ENCODE measurements at places on chromosomes 2 and 18.
A peak's percentile ranks its signal among the peaks of the same experiment; 100 is the strongest.

GRCh38 chr18:31658670-31659575 lies 25.5 kb downstream of the B4GALT6 start:
- DNase-seq: no peak

GRCh38 chr2:175585496-175585895 lies 404.0 kb upstream of the ATP5MC3 start:
- no peak for DNase-seq

DNA sequence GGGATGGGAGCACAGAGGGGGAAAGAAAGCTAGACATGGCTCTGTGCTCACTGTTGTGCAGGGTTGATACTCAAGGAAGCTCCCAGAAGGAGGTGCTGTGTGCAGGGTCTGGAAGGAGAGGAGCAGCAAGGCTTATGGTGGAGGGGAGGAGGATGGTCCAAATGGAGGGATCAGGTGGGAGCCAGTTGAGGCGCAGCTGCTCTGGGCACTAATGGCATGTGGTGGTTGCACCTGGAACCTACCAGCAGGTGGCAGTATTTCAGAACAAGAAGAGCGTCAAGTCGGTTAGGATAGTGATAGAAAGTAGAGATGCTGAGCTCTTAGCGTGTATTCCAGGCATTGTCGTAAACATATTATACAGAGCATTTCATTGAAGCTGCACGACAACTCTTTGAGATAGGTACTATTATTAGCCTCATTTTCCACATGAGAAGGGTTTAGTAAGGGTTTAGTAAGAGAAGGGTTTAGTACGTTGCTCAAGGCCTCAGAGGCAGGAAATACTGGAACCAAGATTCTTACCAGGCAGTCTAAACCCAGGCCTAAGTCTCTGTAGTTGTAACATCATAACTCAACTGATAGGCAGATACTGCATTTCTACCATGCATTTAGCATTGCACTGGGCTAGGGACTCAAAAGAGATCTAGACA lies 223.7 kb downstream of the CYP26B1 start:
- DNase-seq: peak; percentile 23

- DNase-seq: no peak
Measured at GRCh38 chr18:70892381-70892780, 603.5 kb downstream of the SOCS6 start.

DNA sequence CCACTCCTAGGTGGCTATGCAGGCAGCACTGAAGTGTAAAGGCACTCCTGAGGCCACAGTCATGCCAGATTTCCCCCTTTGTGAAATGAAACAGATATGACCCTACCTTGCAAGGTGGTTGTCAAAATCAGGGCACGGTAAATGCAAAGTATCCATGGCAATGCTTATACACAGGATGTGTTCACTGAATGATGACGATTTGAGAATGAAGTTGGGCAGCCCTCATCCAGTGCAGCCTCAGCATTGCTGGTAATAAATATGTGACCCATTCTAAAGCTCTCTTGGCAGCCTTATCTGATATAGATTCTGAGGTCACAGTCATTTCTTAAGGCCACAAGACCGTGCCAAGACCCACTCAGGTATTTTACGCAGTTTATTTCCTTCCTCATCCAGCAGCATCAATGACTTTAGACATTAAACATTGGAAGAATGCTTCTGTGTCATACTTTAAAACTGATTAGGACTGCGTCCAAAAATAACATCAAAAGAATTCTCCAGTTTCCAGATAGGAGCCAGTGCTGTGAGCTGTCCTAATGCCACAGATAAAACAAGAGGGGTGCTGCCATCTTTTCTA lies 125.5 kb upstream of the SERTAD2 start:
- DNase-seq: no peak

GRCh38 chr2:163132850-163133249 lies 294.3 kb upstream of the KCNH7 start:
- DNase-seq: no peak

DNA sequence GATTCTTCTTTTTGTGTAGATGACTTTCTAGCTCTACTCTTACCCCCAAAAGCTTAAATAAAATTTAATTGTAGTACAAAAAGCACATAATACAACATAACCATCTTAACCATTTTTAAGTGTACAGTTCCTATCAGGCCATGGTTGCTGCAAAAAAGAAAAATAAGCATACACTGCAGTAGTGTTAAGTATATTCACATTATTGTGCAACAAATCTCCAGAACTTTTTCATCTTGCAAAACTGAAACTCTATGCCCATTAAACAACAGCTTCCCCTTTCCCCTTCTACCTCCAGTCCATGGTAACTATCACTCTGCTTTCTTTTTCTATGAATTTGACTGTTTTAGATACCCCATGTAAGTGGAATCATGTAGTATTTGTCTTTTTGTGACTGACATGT lies 18.1 kb downstream of the PPM1B start:
- no peak for DNase-seq

- no peak for DNase-seq
Measured at GRCh38 chr2:236936446-236936940, 149.2 kb upstream of the COPS8 start.

GRCh38 chr18:31057051-31057450 lies 14.5 kb upstream of the DSC3 start:
- DNase-seq: no peak

- no peak for DNase-seq
Measured at GRCh38 chr2:108571286-108571685, 37.0 kb downstream of the LIMS1 start.

- no peak for DNase-seq
Measured at GRCh38 chr2:151161821-151162551, 99.7 kb downstream of the RBM43 start.

DNA sequence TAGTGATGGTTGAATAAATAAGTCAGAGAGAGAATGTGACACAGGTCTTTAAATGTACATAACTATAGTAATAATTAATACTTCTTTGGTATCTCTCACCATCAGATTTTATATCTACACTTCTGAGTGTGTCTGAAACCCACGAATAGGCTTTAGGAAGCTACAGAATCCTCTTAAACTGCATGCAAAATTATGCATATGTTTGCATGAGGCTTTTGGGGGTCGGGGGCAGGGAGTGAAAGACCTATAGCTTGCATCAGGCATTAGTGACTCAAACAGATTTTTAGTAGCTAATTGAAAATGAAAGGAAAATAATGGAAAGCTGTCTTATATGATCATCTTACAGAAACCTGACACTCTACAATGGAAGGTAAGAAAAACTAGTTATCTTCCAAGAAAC lies 14.9 kb downstream of the LRPPRC start:
- DNase-seq: no peak

DNA sequence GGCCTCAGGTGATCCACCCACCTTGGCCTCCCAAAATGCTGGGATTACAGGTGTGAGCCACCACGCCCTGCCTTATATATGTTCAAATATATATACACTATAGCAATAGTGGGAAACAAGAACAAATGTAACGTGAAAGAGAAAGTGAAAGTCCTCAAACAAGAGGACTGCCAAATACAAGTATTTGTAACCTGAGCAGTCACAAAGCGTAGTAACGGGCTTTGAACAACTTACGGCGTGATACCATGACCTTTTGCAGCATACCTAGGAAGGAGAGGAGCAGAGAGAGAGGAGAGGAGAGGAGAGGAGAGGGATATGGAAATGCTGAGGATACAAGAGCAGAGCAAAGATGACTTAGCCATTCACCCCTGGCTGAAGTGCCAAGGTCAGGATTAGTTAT lies 113.8 kb upstream of the RGPD4 start:
- no peak for DNase-seq

DNA sequence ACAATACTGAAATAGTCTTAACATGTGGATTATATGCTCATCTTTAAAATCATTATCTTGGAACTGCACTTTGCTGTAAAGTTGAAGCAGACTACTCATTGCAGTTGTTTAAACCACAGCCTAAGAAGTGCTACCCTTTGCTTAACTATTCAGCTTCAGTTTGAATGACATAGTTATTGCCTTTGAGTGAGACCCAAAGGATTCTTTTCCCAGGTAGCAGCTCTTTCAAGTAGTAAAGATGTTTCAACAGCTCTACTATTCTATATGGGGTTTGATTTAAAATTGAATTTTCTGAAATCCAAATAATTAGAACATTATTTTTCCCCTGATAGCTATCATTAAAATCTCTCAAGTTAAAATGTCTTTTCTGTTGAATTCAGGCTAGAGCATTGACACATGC lies 1.1 kb downstream of the SCG2 start:
- no peak for DNase-seq

DNA sequence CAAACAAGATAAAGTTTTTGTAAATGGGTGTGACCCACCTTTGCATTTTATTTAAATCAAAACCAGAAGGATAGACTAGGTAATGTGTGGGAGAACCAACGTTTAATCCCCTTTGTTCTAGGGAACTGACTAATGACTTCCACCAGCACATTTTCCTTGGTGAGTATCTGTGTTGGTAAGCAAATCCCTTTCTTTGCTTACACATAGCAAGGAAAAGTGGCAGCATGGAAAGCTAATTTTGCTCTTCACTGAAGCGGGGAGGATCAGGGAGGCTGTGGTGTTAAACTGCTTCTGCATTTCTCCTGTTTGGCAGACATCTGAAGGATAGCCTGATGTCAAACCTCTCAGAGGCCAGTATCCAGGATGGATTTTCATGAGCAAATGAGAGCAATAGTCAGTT lies 331.1 kb downstream of the PTPRM start:
- no peak for DNase-seq

- no peak for DNase-seq
Measured at GRCh38 chr2:217065695-217066405, 206.0 kb upstream of the TNP1 start.

DNA sequence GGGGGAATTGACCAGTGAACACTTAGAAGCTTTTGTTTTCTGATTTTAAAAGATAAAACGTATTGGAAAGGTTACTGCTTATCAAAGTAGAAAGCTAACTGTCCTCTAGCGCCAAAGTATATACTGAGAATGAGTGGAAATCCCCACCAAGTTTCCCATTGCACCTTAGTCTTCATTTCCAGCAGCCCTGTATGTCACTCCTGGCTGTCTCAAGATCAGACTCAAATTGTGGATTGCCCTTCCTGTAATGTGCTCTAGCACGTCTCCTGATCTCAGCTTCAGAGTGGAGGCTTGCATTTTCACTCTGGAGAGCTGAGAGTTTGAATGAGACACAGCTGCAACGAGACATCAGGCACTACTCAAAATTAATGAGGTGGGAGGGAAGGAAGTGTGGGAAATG lies 26.6 kb downstream of the MFF start:
- DNase-seq: no peak

- no peak for DNase-seq
Measured at GRCh38 chr2:180618570-180618969, 361.8 kb upstream of the UBE2E3 start.

- no peak for DNase-seq
Measured at GRCh38 chr18:57789759-57790158, 13.4 kb downstream of the ATP8B1 start.
